ENCODE measurements at places on chromosomes 12 and 14.

DNA sequence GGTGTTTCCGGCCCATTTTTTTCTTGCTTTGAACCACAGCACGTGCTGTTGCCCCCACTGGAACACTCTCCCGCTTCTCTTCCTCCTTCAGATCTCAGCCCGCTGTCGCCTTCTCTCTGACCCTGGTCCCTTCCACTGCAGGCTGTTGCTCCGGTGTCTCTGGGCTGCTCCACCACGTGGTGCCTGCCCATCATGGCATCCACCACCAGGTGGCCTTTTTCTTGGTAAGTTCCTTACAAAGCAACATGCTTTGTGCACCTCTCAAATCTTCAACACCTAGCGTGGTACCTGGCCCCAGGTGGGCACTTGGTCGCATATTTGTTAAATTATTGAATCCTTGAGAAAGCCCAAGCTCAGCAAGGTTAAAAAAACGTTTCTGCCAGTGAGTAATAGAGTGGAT is 19.1 kb downstream of the TUNAR start:
- DNase-seq = peak; percentile 13

DNA sequence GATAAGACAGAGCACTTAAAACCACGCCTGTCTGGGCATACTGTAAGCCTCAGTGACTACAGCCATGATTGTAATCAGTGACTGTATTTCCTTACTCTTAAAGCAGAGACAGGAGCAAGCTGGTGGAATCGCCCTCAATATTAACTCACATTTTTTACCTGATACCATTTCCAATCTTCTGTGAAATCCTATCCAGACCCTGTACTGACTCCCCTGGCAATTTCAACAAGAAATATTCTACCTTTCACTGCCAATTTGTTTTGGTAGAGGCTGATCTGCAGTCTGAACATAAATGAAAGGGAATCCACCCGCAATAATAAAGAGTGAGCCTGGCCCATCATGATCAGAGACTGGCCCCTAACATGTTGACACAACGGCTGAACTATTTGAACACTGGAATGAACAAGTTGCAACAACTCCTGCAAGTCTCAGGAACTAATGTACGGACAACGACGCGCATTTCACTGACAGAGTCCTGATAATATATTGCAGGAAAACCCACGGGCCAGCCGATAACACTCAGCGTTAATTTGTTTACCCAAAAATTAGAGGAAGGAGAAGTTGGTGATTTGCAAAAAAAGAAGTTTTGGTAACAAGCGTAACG is 195.5 kb upstream of the BTG1 start:
- DNase-seq = no peak

DNA sequence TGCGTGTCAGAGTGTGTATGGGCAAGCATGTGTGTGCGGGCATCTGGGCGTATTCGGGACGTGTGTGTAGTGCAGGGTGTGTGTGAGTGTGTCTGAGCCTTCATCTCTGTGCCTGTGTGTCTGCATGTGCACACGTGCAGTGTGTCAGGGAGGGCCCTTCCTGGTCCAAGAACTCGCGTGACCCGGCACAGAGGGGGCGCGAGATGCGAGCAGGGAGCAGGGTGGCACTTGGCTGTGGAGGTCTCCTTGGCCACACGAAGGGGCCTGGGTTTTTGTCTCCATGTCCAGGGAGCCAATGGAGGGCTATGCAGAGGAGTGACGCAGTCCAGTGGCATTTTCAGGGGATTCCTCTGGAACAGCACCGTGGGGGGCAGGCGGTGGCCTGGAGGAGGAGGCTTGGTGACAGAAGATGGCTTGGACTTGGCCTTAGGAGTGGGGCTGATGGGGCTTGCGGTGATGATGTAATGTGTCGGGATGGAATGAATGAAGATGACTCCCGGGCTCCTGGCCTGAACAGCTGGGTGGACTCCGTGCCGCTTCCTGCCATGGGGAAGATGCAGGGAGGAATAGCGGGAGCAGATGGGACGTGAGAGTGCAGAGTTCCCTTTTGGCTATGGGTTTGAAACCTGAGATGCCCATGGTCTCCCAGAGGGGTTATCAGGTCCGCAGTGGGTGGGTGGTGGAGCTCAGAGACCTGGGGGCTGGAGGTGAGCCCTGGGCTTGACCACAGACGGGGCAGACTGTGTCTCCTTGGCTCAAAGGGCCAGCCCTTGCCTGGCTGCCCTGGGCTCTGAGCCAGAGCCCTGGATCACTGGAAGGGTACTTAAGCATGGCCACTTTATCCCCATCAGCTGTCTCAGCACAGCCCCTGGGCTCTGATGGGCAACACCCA is 208.3 kb downstream of the PHETA1 start:
- DNase-seq = peak; percentile 31

DNA sequence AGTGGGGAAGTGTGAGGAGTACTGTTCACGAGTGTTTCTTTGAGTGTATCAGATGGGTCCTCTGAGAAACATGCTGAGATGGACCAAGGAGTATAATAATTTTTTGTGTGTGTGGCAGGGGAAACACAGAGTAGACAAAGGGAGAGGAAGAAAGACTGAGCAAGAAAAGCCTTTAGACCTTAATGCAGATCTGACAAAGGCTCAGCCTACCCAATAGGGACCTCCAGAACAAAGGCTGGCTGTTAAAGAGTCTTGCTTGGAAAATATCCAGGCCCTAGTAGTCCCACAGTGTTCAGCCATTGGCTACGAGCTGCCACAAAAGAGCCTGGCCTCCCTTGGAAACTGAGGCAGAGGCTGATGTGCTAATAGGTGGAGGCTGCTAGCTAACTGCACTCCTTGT is 13.5 kb downstream of the COQ5 start:
- DNase-seq = no peak

GRCh38 chr12:122874081-122874480 is 21.8 kb downstream of the VPS37B start:
- peak; percentile 63 for DNase-seq

DNA sequence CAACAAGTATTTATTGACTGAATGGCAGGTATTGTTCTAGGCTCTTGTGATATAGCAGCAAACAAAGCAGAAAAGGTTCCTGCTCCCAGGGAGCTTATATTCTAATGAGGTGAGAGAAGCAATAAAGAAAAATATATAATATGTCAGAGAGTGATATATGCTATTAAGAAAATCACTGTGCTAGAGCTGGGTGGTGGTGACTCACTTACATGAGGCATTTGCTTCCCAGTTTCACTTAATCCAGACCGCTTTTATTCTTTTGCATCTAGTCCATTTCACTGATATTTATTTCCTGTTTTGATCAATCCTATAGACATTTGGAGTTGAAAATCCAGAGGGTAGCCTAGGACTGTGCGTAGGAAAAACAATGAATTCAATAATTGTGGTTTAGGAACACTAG is 17.5 kb downstream of the TRHDE start:
- DNase-seq = no peak

- DNase-seq = peak; percentile 75
These were observed 117.2 kb downstream of the GRIN2B start for GRCh38 chr12:13864081-13864673.

DNA sequence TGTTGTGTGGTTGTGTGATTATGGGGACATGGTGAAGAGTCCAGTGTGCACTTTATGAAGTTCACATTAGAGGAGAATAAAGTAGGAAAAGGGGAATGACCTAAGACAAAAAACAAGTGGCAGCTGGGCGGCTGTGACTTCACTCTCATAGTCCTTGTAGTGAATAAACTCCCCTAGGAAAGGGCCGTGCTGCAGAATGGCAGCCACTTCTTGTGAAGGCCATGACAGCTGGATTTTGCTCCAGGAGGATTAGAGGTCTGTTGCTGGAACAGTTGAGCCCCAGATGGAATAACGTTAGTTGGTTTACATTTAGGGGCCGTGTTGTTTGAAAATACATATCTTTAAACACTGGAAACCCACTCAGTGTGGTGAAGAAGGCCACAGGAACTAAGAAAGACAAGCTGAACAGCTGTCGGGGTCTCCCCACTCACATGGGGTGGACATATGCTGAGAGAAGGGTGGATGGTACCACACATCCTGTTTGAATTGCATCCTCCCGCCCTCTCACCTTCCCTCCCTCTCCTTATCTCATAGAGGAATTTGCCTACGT is 276.9 kb downstream of the CACNA1C start:
- DNase-seq = no peak

- DNase-seq = no peak
These were observed 501.0 kb downstream of the RERGL start for GRCh38 chr12:17588968-17589367.

GRCh38 chr12:43992856-43993255 is 157.0 kb downstream of the TMEM117 start:
- DNase-seq = no peak

DNA sequence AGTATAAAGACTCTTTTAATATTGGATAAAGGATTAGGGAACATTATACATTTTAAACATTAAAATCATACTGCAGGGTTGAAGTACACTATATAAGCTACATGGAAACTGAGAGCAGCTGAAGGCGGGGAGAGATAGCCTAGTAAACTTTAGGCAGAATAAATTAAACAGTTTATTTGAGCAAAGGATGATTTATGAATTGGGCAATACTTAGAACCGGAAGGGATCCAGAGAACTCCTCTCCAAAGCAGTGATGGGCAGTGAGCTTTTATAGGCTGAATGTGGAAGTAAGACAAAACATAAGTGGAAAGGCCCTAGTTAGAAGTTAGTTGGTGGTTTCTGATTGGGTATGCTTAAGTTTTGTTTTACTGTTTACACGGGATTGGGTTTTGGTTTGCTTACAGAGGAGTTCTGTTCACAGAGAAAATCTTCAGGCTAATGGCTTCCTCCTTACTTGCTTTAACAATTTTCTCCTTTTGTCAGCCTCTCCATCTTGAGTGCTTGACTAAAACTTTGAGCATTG is 18.9 kb downstream of the LEMD3 start:
- DNase-seq = no peak

DNA sequence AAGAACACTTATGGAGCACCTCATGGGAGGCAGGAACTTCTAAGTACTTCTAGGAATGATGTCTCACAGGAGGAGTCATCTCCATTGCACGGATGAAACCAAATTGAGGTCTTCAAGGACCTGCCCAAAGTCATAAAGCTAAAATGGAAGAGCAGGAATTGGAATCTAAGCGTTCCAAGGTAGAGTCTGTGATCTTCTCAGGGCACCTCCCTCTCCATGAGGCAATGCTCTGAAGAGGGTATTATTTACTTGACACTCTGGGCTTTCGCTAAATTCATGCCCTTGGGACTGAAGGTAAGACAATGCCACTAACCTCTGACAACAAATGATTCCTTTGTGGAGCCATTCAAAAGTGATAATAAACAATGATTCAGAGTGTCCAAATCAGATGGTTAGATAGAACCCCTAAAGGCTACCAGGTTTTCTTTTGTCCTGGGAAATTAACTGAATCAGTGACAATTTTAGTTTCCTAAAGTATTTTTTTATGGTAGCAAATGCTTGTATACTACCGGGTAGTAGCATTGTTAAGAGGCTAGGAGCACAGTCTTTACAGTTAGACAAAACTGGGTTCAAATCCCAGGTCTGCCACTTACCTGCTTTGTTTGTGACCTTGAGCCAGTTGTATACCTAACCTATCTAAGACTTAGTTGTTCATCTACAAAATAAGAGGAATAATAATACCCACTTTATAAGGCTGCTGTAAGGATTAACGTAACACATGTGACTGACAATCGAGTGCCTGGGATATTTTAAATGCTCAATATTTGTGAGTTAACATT is 12.3 kb downstream of the HMGA2 start:
- DNase-seq = no peak

- no peak for DNase-seq
These were observed 63.9 kb upstream of the PTGR2 start for GRCh38 chr14:73787486-73788316.

- peak; percentile 61 for DNase-seq
These were observed 4.8 kb upstream of the DGLUCY start for GRCh38 chr14:91108941-91109611.

GRCh38 chr12:75488553-75488952 is 8.0 kb downstream of the GLIPR1 start:
- peak; percentile 13 for DNase-seq

- no peak for DNase-seq
These were observed 651.1 kb upstream of the TBX3 start for GRCh38 chr12:115335048-115335447.

All from thyroid gland (tissue), 4 donors.